Stomach (tissue), 19 donors: ENCODE measurements at places on chromosomes 12 and 14. TPM values are rescaled to one million over a fixed set of nuclear protein-coding genes. Genes with fewer than 3 reads are reported as not detected.

KRT7 gene
- 186 TPM for total RNA-seq

MMAB gene
- total RNA-seq: 13.6 TPM

CD163L1 gene
- 8.3 TPM for total RNA-seq

GRCh38 chr14:36365766-36366165 lies 45.3 kb upstream of the MBIP start:
- no peak for DNase-seq
- no peaks in the 10 kb centered on the region for H3K27me3 ChIP-seq
- no peak overlapping the region for H3K4me3 ChIP-seq
- H3K27ac ChIP-seq: no peak overlapping the region
- H3K36me3 ChIP-seq: no peaks in the 10 kb centered on the region

DNA sequence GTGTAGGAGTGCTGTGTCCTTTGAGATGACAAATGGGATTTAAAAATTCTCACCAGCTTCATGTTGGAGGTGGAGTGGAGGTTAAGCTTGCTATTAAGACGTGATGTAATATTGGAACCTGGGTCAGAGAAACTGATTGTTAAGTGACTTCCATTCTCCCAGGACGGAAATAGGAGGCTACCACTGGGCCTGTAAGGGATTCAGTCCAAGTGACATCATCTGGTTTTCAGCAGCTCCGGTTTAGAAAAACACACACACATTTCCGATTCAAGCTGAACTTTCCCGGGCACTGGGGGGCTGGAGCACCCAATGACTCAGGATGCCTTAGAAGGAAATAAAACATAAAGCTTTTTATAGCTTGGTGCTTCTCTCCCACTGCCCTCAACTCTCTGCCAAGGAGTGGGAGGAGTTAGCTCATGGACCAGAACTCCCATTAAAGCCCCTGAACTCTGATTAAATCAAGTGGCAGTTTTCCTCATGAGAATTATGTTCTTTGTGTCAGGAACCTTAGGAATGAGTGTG lies 12.4 kb downstream of the CALM1 start:
- H3K4me1 ChIP-seq: peaks cover 48% of the 10 kb centered on the region
- H3K4me3 ChIP-seq: no peak overlapping the region
- DNase-seq: no peak
- peaks cover 17% of the 10 kb centered on the region for H3K36me3 ChIP-seq
- H3K27ac ChIP-seq: peak overlapping the region; percentile 77

- no peak overlapping the region for H3K4me3 ChIP-seq
- no peaks in the 10 kb centered on the region for H3K36me3 ChIP-seq
- DNase-seq: peak; percentile 48
- no peak overlapping the region for H3K27ac ChIP-seq
Measured at GRCh38 chr14:102772781-102773570, 4.3 kb upstream of the TRAF3 start.

GRCh38 chr14:59882957-59883356 lies 12.4 kb upstream of the RTN1 start:
- no peaks in the 10 kb centered on the region for H3K27me3 ChIP-seq
- DNase-seq: no peak
- H3K27ac ChIP-seq: no peak overlapping the region
- H3K4me3 ChIP-seq: no peak overlapping the region
- H3K4me1 ChIP-seq: no peaks in the 10 kb centered on the region

DNA sequence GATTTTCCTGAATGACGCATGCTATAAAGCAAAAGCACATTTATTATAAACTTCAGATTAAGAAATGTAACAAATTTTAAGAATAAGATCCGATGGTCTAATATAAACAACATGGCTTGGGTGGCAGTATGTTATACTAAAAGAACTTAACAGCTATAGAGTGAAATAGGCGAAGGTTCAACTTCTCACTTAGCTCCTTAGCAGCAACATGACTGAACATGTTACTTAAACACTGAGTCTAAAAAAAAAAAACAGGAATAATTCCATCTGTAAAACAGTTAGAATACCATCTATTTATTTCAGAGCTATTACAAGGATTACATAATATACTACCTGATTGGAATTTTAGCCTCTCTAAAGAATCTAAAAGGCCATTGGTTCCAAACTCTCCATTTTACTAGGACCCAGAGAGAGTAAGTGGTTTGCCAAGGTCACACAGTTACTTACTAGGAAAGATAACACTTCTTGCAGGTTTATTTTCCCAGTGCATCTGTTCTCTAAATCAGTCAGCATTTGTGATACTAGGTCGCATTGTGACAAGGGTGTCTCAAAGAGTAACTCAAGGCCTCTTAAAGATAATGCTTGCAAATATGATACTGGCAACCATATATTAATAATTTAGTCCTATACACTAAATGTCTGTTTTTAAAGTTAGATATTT lies 14.8 kb downstream of the OSBPL8 start:
- no peaks in the 10 kb centered on the region for H3K27me3 ChIP-seq
- no peaks in the 10 kb centered on the region for H3K36me3 ChIP-seq
- H3K4me1 ChIP-seq: peaks cover 42% of the 10 kb centered on the region

DNA sequence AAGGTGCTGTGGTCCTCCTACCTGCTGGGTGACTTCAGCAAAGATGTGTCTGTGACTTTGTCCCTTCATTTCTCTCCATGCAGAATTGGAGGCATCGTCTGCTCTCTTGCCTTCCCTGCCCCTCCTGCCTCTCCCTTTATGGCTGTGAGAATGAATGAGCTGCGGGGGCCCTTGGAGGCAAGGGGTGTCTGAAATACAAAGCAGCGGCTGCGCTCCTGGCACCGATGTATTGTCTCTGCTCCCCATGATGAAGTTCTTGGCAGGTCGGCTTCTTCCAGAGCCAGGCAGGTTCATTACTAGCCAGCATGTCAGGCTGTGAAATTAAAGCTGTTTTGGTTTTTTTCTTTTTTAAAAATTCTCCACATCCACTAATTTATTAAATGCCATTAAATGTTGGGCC lies 194.5 kb downstream of the TSPAN9 start:
- no peak for DNase-seq
- H3K4me3 ChIP-seq: no peak overlapping the region
- peaks cover 6% of the 10 kb centered on the region for H3K4me1 ChIP-seq
- H3K27me3 ChIP-seq: no peaks in the 10 kb centered on the region

GRCh38 chr14:105665247-105665950 lies 139.0 kb downstream of the TMEM121 start:
- H3K4me1 ChIP-seq: peaks cover 8% of the 10 kb centered on the region
- H3K36me3 ChIP-seq: no peaks in the 10 kb centered on the region
- no peak for DNase-seq
- no peak overlapping the region for H3K27ac ChIP-seq
- no peaks in the 10 kb centered on the region for H3K27me3 ChIP-seq
- H3K4me3 ChIP-seq: no peak overlapping the region

GRCh38 chr12:130524759-130525158 lies 187.1 kb downstream of the PIWIL1 start:
- H3K27me3 ChIP-seq: no peaks in the 10 kb centered on the region
- H3K4me3 ChIP-seq: no peak overlapping the region
- no peak for DNase-seq
- H3K36me3 ChIP-seq: no peaks in the 10 kb centered on the region
- no peak overlapping the region for H3K27ac ChIP-seq

- H3K36me3 ChIP-seq: no peaks in the 10 kb centered on the region
- no peak for DNase-seq
- no peak overlapping the region for H3K27ac ChIP-seq
- peaks cover 6% of the 10 kb centered on the region for H3K4me1 ChIP-seq
- H3K4me3 ChIP-seq: no peak overlapping the region
Measured at GRCh38 chr12:52285851-52286530, 5.3 kb downstream of the KRT81 start.

DNA sequence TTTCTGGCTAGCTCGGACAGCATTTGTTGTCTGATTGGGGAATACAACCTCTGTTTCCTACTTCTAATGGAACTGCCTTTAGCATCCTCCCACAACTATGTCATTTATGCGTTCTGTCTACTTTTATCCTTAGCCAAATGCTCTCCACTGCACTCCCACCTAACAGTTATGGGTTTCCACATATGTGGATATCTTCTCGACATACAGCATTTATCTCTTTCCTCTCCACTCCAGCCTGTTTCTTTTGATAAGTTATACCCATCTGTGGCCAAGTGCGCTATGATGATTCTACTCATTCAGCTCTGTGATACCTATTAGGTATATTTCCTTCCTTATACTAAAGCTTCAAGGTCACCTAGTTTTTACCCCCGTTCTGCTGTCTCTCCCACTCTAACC lies 122.2 kb upstream of the NAP1L1 start:
- H3K27me3 ChIP-seq: no peaks in the 10 kb centered on the region
- no peaks in the 10 kb centered on the region for H3K4me1 ChIP-seq
- no peak overlapping the region for H3K4me3 ChIP-seq
- no peak for DNase-seq
- H3K36me3 ChIP-seq: no peaks in the 10 kb centered on the region

- peaks cover 21% of the 10 kb centered on the region for H3K27me3 ChIP-seq
- peak overlapping the region; percentile 68 for H3K27ac ChIP-seq
- H3K4me3 ChIP-seq: no peak overlapping the region
- peaks cover 28% of the 10 kb centered on the region for H3K4me1 ChIP-seq
- no peak for DNase-seq
Measured at GRCh38 chr12:5437182-5437583, 5.3 kb downstream of the NTF3 start.
